ENCODE measurements at places on chromosomes 1 and 21.

- DNase-seq: no peak
Observed at GRCh38 chr1:96515925-96516324, 205.7 kb upstream of the PTBP2 start.

DNA sequence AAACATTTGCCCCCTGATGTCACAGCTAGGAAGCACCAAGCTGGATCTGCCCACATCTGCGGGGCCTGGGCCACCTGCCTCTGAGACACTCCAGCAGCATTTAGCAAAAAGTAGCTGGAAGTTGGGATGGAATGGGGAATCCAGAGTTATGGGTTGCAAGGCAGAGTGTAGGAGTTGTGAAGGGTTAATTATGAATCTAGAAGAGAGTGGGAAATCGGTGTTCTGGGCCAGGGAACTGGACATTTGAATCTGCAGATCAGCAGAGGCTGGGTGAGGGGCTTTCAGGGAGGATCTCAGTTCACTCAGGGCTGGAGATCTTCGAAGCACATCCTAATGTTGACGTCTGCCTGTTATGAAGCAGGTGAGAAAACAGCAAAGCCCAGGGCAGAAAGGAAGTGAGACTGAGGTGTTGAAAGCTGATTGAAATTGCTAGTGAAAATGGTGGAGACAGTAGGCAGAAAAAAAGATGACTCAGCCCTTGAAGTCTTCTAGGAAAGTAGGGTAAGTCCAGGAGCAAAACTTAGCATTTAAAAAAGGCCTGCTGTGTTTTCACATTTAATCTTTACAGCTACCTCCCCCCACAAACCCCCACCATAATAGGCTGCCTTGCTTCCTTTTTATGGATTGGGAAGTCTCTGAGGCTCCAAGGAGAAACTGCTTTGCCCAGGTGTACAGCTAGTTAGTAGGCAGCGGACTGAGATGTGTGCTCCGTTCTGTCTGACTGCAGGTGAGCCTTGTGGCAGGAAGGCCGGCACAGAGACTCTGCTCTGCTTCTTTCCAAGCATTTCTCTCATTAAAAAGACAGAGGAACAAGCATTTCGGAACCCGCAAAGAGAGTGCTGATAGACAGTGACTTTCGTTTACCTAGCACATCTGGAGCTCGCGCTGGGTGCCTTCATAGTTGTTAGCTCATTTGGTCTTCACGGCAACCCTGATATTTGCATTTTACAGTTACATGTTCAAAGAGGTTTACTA, 7.2 kb downstream of the VANGL1 start:
- DNase-seq: no peak

- peak; percentile 11 for DNase-seq
Observed at GRCh38 chr1:153985341-153985912, 712 bp downstream of the RAB13 start.

DNA sequence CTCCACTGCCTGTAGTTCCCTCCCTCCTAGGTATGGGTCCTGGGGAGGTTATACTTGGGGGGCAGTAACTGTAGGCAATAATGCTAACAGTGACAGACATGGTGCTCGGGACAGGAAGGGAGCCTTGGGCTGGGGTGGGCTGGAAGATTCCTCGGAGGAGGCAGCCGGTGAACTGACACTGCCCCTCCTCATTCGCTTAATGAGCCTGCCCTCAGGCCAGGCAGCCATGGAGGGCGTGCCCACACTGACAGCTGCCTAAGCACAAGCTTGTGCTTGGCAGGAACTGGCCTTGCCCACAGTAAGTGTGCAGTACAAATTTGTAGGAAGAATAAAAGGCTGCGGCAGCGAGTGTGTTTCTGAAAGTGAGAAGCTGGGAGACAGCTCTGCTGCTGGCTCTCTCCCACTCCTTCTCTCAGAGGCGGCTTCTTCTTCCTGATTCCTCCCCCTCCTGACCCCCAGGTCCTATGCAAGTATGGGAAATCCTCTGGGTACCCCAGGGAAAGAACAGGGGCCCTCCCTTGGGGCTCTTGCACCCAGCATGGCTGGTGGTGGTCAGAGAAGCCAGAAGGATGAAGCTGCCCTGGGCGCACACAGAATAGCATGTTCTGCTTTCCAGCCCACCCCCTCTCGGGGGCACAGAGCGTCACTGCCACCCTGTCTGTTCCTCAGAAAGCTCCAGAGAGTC, 23.6 kb downstream of the OPTC start:
- no peak for DNase-seq

- DNase-seq: peak; percentile 23
Observed at GRCh38 chr1:48673332-48674105, 103.2 kb downstream of the BEND5 start.

DNA sequence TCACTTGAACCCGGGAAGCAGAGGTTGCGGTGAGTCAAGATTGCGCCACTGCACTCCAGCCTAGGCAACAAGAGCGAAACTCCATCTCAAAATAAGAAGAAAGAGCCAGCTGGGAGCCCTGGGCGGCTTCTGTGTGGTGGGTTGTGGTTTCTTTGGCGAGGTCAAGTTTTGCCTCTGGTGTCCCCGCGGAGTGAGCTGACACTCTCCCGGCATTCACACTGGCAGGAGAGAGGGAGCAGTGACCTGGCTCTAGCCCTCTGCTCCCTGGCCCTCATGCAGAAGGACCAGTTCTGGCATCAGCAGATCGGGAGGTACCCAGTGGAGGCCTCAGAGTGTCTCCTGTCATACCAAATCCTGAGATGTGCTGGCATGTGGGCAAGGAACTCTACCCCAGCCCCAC, 81.0 kb upstream of the VAMP3 start:
- no peak for DNase-seq

DNA sequence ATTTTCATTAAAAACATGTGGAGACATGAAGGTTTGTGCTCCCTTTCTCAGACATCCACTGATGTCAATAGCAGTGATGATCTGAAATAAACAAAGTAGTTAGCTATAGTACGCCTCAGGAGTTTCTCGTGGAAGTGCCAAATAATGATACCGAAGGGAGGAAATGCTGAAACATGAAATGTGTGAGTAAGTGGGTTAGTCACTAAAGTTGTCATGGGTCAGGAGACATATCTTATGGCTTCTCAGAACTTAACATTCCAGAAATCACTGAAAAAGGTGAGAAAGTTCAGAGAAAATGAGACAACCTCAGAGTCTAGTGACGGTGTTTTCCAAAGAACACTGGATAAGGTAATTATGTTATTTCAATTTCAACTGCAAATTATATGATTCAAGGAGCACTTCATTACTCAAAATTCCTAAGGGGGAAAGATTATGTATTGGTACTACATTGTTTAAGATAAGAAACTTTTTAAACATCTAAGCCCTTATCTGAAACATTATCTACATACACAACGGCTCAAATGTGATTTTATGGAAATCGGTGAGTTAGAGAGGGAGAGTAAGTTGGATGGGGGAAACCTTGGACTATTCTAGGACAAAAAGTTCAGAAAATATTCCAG, 20.6 kb downstream of the NIBAN1 start:
- no peak for DNase-seq

GRCh38 chr1:6257541-6258069, 3.3 kb downstream of the GPR153 start:
- no peak for DNase-seq

DNA sequence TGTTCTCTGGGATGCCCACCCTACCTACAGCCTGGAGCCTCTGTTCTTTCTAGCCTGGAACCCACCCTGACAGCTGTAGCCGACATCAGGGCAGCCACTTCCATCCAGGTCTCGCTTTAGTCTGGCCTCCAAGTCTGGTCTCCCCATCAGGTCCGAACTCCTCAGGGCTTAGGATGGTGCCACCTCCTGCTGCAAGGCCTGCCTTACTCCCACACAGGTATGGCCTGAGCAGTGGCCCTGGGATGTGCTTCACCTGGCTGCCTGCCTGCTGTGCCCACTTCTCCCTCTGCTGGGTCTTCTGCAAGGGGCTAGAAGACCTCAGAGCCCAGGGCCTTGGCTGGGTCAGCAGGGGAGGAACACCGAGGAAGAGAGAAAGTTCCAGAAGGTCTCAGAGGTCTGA, 35.7 kb upstream of the MAGOH start:
- no peak for DNase-seq

GRCh38 chr1:87785386-87785785, 456.7 kb downstream of the LMO4 start:
- no peak for DNase-seq

- no peak for DNase-seq
Observed at GRCh38 chr1:110612060-110612745, 6.0 kb upstream of the KCNA2 start.

DNA sequence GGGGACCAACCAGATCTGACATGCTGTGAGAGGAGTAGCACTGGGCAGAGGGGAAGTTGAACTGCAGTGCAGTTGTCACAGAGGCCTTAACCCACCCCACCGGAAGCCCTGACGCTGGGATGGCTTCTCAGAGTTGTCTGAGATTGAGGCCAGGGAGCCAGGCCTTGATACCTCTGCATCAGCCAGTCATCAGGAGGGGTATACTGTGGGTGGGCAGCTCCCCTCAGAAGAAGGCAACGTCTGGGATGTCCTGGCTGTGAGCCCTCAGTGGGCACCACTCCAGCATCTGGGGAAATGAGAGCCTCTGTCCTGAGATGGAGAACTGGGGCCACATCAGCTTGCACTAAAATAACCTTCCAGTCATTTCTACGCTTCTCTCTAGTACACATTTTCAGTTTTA, 47.9 kb upstream of the BCAR3 start:
- no peak for DNase-seq

GRCh38 chr1:163055005-163055404, 14.2 kb upstream of the RGS4 start:
- no peak for DNase-seq

GRCh38 chr1:99305626-99306025, 41.3 kb downstream of the PLPPR4 start:
- DNase-seq: no peak

- peak; percentile 47 for DNase-seq
Observed at GRCh38 chr1:204410688-204411450, 748 bp downstream of the PPP1R15B start.

DNA sequence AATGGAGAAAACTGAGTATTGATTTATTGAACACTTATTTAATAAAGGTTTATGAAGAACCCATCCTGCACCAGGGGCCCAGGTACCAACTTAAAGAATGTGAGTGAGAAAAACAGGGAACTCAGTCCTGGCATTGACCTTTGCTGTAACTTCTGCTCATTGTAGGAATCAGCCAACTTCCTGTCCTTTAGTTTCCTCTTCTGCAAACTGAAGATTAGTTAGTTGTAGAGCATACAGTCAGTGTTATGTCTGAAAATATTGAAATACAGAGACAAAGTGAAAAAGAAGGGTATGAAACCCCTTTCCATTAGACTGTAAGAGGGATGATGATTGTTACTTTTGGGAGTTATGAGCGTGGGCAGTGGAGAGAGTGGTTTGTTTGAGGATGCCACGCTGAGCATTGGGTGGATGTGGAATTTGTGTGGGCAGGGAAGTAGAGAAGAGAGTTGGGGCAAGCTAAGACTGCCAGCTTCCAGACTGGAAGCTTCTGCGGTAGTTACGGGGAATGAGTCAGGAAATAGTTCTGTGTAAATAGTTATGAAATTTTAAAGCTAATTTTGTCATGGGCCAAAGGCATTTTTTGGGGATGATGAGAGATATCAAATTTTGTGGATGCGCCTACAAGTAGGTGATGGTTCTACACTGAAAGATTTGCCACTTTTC, 89.2 kb downstream of the GPR88 start:
- no peak for DNase-seq

GRCh38 chr1:65538664-65539063, 118.2 kb downstream of the LEPR start:
- DNase-seq: no peak

- peak; percentile 65 for DNase-seq
Observed at GRCh38 chr1:25799935-25800702, at the start of gene SELENON. TSS of gene SELENON (plus strand) at chr1:25800193. CDS start at chr1:25800231, 38 bp downstream.

Data from thyroid gland (tissue), 4 donors.